ENCODE measurements at places on chromosomes 2 and 18.
A peak's percentile ranks its signal among the peaks of the same experiment; 100 is the strongest.

DNA sequence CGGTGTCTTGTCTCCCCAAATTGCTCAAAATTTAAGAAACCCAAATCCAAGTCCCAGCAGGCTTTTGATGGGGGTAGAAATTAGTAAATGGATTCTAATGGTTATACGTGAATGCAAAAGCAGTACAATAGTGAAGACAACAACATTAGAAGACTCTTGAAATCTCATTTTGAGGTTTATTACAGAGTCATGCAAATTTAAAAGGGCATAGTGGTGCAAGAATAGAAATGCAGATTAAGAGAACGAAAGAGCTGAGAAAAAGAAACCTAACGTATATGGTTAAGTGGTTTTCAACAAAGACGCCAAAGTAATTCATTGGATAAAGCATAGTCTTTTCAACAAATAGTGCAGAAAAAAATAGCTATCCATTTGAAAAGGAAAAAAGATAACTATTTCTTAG is 33.2 kb upstream of the CXXC1 start:
- no peak for DNase-seq

- DNase-seq, result peak; percentile 21
Measured at GRCh38 chr2:63853527-63854310, 12.0 kb downstream of the UGP2 start.

- no peak for DNase-seq
Measured at GRCh38 chr2:96506016-96506906, 1.1 kb upstream of the NEURL3 start.

DNA sequence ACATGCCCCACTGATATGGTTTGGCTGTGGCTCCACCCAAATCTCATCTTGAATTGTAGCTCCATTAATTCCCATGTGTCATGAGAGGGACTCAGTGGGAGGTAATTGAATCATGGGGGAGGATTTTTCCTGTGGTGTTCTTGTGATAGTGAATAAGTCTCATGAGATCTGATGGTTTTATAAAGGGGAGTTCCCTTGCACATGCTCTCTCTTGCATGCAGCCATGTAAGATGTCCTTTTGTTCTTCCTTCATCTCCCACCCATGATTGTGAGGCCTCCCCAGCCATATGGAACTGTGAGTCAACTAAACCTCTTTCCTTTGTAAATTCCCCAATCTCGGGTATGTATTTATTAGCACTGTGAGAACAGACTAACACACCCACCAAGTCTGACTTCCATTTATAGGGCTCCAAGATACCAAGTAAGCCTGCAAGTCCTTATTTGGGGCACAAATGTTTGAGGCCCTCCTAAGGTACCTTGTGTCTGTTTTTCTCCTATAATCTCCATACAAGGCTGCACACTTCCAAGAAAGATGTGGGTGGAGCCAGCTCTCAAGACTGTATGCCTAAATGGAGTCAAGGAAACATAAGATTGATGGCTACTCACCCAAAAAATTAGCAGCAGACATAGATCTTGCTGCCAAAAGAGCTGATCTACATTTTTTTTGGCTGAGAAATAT is 364.7 kb downstream of the TXNL1 start:
- no peak for DNase-seq

GRCh38 chr2:143833015-143833660 is 686.8 kb downstream of the ZEB2 start:
- no peak for DNase-seq

- no peak for DNase-seq
Measured at GRCh38 chr18:43919551-43919950, 642.3 kb upstream of the SYT4 start.

DNA sequence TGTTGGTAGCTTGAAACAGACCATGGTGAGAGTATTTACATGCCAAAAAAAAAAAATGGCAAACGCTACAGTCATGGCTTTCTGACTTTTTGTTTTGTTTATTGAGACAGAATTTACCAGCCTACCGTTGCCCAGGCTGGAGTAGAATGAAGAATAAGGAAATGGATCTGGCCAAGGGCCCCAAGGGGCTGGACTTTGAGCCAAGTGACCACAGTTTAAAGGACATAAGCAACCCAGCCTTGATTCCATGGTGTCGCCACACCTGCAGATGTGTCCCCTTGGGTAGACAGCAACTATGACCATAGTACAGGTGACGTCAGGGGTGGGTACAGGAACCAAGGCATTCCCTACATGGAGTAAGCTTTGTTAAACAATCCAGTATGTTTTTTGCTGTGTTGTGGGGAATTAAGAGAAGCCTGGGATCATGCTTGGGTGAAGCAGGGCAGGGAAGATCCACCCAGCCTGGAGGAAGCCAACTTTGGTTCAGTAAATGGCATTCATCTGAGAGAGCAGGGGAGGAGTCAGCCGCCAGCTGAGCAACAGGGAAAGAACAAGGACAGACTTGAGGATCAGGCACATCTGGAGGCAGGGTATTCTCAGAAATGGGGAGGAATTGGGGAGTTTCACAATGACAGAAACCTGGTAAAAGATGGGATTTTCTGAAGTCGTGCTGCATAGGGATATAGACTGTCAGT is 110.3 kb upstream of the SH3BP4 start:
- DNase-seq, result no peak

GRCh38 chr18:63317982-63318888 is 1.3 kb downstream of the BCL2 start:
- peak; percentile 86 for DNase-seq

GRCh38 chr2:39836638-39837037 is 57.6 kb upstream of the THUMPD2 start:
- DNase-seq, result no peak

DNA sequence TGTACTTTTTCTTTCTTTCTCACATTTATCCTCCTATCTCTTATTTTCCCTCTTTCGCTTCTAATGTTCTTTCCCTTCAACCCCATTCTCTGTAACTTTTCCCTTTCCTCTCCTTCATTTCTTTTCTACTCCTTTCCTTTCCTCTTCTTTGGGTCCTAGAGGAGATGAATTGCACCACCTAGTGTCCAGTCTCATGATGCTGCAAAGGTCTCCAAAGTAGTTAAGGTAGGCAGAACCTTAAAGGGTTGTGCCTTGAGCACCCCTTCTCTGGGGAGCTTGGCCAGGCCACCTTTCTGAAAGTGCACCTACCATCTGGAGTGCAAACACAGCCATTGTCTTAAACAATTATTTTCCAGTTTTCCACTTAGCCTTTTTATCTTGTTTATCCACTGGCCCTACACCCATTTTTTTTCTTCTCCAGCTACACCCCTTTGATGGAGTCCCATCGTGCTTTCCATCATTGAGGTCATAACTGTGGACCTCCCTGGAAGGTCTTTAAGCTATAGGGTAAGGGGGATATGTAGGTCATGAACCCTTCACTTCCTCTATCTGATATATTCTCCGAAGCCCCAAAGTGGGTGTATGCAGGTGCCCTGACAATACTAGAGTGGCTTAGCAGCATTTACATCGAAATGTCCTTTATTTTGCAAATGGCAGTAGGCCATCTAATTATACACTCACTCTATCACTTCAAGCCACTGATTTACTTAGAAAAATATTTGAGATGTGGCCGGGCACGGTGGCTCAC is 155.9 kb downstream of the ESCO1 start:
- DNase-seq, result peak; percentile 70

GRCh38 chr2:10057231-10058107 is 14.1 kb downstream of the KLF11 start:
- DNase-seq, result peak; percentile 56

GRCh38 chr18:25875551-25876240 is 214.7 kb downstream of the SS18 start:
- peak; percentile 13 for DNase-seq

GRCh38 chr2:185201063-185201462 is 537.5 kb upstream of the FSIP2 start:
- no peak for DNase-seq

DNA sequence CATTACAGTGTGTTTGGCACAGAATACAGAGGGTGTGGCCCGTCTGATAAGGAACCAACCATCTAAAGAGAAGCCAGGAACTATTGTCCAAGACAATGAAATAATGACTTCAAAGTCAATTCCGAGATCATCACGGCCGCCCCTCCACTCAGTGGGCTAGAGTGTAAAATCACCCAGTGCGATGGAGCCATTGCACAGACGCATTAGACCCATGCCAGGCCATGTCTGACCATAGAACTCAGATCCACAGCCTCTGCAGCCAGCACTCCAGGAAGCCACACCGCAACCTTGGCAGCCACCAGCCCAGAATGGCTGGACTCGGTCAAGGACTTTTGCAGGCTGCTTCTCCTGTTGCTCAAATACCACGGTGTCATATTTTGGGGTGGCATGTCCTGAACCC is 835.7 kb downstream of the DCDC2C start:
- no peak for DNase-seq

DNA sequence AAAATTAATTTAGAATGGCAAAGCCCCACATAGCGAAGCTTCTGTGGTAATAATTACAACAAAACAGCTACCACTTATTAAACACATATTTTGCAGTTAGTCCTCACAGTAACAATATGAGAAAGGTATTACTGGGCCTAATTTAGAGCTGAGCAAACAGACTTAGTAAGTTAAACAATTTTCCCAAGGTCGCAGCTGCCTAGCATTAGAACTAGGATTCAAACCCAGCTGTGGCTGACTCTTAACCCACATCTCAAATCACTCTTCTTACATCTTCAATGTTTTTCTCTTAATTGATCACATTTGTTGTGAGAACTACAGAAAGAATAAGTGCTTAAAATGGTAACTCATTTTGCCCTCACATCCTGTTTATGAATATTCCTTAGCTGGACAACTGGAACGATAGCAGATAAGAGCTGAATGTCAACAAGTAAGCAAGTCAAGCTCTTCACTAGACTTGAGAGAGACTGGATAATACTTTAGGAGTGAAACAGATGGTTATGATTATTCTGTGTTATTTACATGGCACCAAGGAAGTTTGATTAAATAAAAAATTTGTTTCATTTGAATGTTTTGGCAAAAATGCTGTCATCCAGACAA is 59.4 kb upstream of the TMEM17 start:
- no peak for DNase-seq

- no peak for DNase-seq
Measured at GRCh38 chr2:182550234-182550633, 123.4 kb upstream of the PDE1A start.

GRCh38 chr18:53070788-53071187 is 730.8 kb downstream of the DCC start:
- no peak for DNase-seq

GRCh38 chr18:77071061-77071460 is 61.5 kb downstream of the MBP start:
- DNase-seq, result no peak

GRCh38 chr2:130765464-130765863 is 10.1 kb downstream of the AMER3 start:
- DNase-seq, result no peak

- no peak for DNase-seq
Measured at GRCh38 chr2:173553593-173553992, 198.9 kb downstream of the CDCA7 start.

DNA sequence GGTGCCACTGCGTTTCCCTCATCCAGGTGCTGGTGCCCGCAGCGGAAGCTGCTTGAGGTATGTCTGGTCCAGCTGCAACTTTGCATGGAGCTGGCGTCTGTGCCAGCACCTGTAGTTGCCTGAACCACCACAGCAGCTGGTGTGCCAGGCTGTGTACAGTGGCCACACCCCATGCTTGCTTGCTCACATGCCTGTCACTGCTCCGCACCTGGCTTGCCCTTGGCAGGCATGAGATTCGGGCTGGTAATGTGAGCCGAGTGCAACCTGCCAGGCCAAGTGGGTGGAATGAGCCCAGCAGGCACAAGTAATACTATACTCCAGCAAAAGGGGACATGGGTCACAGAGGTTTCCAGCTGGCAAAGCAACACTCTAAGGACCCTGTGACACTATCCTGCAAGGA is 1123.3 kb upstream of the ACVR2A start:
- no peak for DNase-seq

GRCh38 chr2:67075530-67076238 is 321.4 kb upstream of the ETAA1 start:
- DNase-seq, result no peak

- DNase-seq, result peak; percentile 50
Measured at GRCh38 chr2:20728114-20728758, 61.3 kb downstream of the GDF7 start.

DNA sequence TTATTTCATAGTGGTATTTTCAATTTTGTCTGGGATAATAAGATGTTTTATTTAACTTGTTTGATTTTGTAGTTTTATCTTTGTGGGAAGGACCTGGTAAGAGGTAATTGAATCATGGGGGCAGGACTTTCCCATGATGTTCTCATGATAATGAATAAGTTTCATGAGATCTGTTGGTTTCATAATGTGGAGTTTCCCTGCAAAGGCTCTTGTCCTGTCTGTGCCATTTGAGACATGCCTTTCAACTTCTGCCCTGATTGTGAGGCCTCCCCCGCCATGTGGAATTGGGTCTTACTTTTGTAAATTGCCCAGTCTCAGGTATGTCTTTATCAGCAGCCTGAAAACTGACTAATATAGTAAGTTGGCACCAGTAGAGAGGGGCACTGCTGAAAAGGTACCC is 77.8 kb upstream of the ARHGAP15 start:
- DNase-seq, result no peak

- DNase-seq, result no peak
Measured at GRCh38 chr2:21363364-21363763, 239.6 kb downstream of the TDRD15 start.

DNA sequence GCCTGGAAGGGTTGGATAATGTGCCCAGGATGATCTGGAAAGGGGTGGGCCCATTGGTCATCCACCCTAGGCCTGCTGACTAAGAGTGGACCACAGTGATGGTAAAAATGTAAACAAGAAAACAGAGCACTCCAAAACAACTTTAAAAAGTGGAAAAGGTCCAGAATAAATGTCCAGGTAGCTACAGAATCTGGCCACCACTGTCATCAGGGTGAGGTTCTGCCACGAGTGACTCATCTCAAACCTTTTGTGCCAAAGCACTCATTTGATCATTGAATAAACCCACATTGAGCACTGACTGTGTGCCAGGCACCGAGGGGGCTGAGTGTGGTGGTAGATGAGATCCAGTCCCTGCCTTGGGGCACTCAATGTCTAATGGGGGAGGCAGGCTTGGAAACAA is 64.9 kb downstream of the EMX1 start:
- no peak for DNase-seq

DNA sequence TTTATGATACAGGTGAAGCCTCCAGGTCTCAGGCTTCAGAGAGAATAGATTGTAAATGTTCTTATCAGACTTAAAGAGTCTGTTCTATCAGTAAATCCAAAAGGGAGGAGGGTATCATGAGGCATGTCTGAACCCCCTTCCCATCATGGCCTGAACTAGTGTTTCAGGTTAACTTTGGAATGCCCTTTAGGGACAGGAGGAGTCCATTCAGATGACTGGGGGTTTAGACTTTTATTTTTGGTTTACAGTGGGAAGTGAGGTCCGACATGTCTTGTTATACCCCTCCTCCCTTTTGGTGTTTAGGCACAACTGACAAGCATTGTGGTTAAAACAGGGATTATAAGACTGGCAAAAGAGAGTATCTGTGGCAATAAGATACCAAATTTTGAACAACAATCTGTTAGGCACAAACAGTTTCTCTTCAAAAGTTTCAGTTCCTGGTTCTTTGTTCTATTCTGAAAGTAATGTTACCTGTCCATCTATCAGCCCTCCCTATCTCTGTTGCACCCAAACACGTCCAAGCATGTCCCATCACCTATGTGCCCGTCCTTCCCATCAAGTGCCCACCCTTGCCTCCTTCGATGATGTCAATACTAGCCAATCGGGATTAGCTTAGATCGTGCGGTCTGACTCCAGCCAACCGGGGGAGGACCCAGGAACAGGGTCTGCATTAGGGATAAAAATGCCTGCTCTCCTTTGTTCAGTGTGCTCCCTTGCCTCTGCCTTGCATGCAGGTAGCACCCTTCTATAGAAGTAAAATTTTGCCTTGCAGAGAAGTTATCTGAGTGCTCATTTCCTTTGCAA is 16.4 kb downstream of the TCF23 start:
- no peak for DNase-seq

Measured in hematopoietic multipotent progenitor cell treated with erythropoietin and hydrocortisone succinate and interleukin-3 and kit ligand, for 4 days (in vitro differentiated cells).